ENCODE measurements at places on chromosomes 13 and 19.
A peak's percentile ranks its signal among the peaks of the same experiment; 100 is the strongest.

GRCh38 chr13:81872581-81872980, 1531.7 kb upstream of the SPRY2 start:
- peak; percentile 0 for DNase-seq

DNA sequence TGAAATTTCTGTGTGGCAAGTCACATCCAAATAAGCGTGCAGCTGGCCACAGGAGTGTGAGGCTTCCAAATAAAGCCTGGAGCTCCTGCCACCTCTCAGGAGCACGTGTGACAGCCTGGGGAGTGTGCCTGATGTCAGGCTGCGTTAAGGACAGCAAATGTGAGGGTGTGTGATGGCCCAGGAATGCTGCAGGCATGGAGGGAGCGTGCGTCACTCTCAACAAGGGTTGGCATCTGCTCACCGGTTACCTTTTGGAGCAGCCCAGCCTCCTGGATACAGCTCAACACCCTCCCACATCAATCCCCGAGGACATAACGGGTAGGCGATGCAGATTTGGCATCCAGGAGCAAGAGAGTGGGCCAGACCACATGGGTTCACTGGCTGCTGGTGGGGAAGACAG, 19.0 kb downstream of the NUMBL start:
- DNase-seq = no peak

DNA sequence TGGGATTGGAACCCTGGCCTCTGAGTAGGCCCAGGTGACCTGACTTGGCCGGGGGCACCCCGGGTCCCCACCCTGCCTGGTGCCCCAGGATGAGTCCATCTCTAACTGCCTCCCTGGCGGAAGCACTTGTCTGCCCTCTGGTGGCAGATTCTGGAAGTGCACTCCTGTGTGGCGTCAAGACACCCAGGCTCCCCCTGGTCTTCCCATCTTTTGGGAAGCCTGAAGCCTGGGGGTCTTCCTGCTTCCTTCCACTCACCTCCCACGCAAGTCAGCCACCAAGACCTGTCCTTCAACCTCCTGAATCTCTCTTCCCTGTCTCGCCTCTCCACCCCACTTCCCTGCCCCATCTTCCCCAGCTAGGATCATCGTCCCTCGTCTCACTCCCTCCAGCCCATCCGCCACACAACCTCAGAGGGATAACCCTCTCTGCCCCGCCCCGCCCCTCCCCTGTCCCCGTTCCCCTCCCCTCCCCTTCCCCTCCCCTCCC, 7.4 kb downstream of the RABAC1 start:
- peak; percentile 74 for DNase-seq

GRCh38 chr19:47445937-47446402, 25.7 kb downstream of the SLC8A2 start:
- DNase-seq = peak; percentile 32

DNA sequence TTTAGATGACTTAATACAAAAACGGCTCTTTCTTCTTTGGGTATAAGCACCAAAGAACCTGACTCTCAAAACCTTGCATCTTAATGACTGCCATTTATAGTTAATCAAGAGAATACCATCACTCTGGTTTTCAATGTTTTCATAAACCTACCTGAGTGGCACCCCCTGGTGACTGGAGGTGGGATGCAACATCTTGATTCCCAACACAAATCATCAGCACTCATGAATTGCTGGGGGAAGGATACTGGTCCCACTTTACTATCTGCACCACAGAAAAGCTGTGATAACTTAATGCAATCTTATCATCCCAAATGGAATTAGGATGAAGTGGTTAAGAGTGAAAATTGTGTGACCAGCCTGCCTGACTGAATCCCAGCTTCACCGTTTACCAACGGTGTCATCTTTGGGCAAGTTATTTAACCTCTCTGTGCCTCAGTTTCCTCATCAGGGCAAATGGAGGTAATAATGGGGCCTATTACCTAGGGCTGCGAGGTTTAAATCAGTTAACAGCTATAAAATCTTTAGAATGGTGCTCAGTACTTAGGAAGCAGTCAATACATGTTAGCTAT, 366.4 kb downstream of the KLF12 start:
- no peak for DNase-seq

GRCh38 chr13:33129886-33130285, 113.7 kb downstream of the KL start:
- no peak for DNase-seq

GRCh38 chr19:16066611-16067104, 9.6 kb upstream of the TPM4 start:
- DNase-seq = peak; percentile 62

DNA sequence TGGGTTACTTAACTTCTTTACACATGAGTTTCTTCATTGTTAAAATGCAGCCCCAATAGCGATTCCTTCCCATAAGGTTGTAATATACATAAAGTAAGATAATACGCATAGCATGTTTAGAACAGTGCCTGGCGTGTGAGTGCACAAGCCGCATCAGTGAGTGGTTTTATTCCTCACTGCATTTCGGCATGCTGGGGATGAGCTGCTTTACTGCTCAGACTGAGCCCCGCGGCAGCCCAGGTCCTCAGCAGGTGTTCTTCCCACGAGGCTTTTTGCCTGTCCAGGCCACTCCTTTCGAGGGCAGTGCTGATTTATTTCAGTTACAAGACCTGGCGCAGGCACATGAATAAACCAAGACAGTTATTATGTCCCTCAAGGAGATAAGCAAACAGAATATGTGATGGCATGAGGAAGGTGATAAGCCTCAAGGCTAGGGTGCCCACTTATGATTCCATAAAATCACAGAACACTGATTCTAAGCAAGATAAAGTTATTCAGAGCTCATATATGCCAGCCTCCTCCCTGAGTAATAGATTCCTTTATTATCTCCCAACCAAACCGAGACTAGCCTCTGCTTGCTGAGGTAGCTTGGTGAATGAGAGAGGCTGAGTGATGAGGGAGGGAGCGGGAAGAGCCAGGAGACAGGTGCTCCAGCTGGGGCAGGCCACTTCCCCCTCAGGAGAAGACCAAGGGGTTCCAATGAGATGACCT, 505.5 kb downstream of the DIAPH3 start:
- no peak for DNase-seq

GRCh38 chr13:21310220-21310619, 133.8 kb downstream of the MRPL57 start:
- peak; percentile 68 for DNase-seq

GRCh38 chr13:49827891-49828290, 35.4 kb upstream of the KPNA3 start:
- DNase-seq = no peak

DNA sequence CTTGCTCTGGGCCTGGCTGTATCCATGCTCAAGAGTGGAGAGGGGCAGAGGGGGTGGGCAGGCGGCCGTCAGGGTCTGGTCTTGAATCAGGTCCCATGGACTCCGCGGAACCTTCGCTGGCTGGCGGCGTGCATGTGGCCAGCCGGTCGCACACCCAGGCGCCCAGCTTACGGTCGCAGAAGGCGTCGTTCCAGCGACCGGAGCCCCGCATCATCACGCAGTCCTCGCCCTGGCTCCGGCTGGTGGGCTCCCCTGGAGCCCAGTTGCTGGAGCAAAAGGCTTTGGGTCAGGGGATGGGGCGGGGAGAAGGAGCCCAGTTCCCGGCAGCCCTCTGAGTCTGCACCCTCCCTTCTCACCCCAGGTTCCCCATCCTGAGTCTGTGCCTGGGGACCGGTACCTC, 8.5 kb downstream of the TRAPPC5 start:
- no peak for DNase-seq

- DNase-seq = no peak
Observed at GRCh38 chr19:35316560-35316959, 12.4 kb upstream of the CD22 start.

GRCh38 chr19:3837922-3838321, 30.9 kb downstream of the ZFR2 start:
- no peak for DNase-seq

DNA sequence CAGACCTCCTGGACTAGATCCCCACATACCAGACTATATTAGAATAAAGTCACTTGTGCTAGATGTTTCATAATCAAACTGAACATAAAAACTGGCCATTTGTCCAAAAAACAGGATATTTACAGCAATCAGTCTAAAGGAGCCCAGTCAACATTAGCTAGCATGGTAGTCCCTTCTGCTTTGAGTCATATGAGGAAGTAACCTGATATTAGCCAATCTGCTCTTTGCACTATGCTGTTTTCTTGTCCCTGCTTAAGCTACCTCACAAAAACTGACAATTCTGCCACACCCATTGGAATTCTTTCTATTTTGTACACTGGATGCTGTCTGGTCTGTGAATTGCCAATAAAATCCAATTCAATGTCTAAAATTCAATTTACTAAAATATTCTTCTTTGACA, 1824.2 kb downstream of the OLFM4 start:
- no peak for DNase-seq

GRCh38 chr13:28356561-28357021, 138.3 kb downstream of the FLT1 start:
- DNase-seq = peak; percentile 31

DNA sequence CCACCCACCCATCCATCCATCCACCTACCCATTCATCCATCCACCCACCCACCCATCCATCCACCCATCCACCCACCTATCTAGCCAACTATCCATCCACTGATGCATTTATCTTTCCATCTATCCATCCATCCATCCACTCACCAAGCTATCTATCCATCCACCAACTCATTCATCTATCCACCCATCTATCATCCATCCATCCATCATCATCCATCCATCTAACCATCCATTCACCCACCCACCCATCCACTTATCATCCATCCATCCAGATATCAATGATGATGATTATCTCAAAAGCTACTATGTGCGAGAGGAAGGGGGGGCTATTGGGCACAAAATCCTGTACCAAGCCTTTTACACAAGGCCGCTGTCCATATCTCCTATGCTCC, 5.5 kb downstream of the YIF1B start:
- no peak for DNase-seq

- no peak for DNase-seq
Observed at GRCh38 chr19:41307090-41307875, 2.7 kb upstream of the CCDC97 start.

GRCh38 chr13:50426927-50427326, 411.7 kb downstream of the KCNRG start:
- no peak for DNase-seq

GRCh38 chr19:21835429-21835809, 563 bp downstream of the ZNF43 start:
- DNase-seq = no peak

DNA sequence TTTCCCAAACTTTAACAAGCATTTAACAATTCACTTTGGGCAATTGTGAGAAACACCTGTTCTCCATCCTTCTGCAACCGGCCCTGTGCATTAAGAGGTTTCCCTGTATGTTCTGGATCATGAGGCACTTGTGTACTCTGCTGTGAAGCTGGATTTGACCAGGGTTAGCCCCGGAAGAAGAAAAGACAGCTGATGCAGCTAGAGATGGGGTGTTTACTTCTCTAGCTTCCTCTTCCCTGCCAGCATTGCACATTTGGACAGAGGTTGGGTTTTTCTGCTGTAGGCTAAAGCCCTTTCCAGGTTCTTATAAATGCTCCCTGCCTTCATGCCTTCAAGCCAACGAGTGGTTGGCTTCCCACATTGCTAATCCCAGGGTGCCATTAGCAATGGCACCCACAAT, 20.9 kb downstream of the MBD3L2B start:
- DNase-seq = no peak

GRCh38 chr13:112241288-112241687, 134.9 kb upstream of the SPACA7 start:
- DNase-seq = no peak

DNA sequence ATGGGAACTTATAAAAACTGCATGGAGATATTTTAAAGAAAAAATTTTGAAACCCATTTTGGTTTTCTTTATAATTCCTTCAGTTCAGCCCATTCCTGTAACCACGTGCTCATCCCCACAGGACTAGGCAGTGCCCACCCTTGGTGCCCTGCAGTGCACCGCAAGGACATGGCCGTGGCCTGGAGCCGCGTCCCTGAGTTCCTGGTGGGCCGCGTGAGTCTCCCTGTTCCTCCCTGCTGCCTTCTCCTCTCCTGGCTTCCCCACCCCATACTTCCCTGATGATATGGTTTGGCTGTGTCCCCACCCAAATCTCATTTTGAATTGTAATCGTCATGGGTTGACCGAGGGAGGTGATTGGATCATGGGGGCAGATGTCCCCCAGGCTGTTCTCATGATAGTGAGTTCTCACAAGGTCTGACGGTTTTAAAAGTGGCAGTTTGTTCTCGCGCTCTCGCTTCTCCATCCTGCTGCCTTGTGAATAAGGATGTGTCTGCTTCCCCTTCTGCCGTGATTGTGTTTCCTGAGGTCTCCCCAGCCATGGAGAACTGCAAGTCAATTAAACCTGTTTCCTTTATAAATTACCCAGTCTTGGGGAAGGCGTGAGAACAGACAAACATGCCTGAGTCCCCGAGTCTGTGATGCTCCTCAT, 31.6 kb upstream of the TFDP1 start:
- no peak for DNase-seq

Measured in EL (cell line).